ENCODE measurements at places on chromosomes 2 and 18. TPM values are rescaled to one million over a fixed set of nuclear protein-coding genes. Genes with fewer than 3 reads are reported as not detected.

- peak; percentile 69 for DNase-seq
Observed at GRCh38 chr2:156826341-156826933, 390.3 kb downstream of the GPD2 start.

- DNase-seq = no peak
Observed at GRCh38 chr2:11796190-11797171, 50.0 kb downstream of the LPIN1 start.

DNA sequence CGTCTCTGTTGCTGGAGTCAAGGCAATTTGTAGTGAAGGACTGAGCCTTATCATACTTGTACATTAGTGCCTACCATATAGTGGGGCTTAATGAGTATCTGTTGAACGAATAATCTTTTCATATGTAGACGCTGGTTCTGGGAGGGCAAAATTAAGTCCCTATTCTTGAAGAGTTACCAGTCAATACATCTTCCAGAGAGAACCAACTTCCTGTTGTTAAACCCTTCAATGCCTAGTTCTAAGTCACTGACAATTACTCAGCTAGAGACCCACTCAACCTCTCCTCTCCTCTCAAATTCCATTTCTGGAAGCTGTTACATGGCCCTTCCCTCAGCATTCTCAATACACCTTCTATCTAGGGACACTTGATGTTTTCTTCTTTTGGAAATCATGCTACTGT, 1.1 kb upstream of the MOB4 start:
- DNase-seq = peak; percentile 26

The CFAP65 gene
- total RNA-seq = not detected

The RNPEPL1 gene
- 23.6 TPM for total RNA-seq

Measured in HT1080 (cell line).